ENCODE measurements at places on chromosomes 7 and 10. TPM values are rescaled to one million over a fixed set of nuclear protein-coding genes. Genes with fewer than 3 reads are reported as not detected.

Gene OPALIN
- total RNA-seq = not detected

Gene AOAH
- total RNA-seq = not detected

Gene CPA1
- total RNA-seq = not detected

Gene NUTM2E
- 0.31 TPM for total RNA-seq

Gene LRIT1
- not detected for total RNA-seq

Gene ITPRID1
- not detected for total RNA-seq

Gene BHLHA15
- 0.71 TPM for total RNA-seq

Gene GARS1
- 136 TPM for total RNA-seq

Gene FAM24B
- 13.7 TPM for total RNA-seq

Gene GRM3
- total RNA-seq = not detected

Gene MMP21
- total RNA-seq = not detected

Gene RET
- total RNA-seq = 0.52 TPM

Gene CALN1
- not detected for total RNA-seq

Gene PRSS37
- total RNA-seq = not detected

Gene PAPOLB
- total RNA-seq = not detected

Gene KEL
- total RNA-seq = not detected

Gene RAMP3
- total RNA-seq = not detected

Gene CLRN3
- not detected for total RNA-seq

Gene GPER1
- total RNA-seq = 1.0 TPM

Gene DKK1
- total RNA-seq = 538 TPM

Gene PFKFB3
- 137 TPM for total RNA-seq

Gene ABLIM1
- total RNA-seq = 31.1 TPM

Gene EGR2
- total RNA-seq = 0.33 TPM

Gene NPY4R2
- total RNA-seq = 25.1 TPM
